ENCODE measurements at places on chromosomes 4 and X.

GRCh38 chr4:80803337-80803736 lies 227.2 kb upstream of the BMP3 start:
- DNase-seq: no peak

GRCh38 chr4:26879805-26880204 lies 19.2 kb downstream of the STIM2 start:
- DNase-seq: no peak

DNA sequence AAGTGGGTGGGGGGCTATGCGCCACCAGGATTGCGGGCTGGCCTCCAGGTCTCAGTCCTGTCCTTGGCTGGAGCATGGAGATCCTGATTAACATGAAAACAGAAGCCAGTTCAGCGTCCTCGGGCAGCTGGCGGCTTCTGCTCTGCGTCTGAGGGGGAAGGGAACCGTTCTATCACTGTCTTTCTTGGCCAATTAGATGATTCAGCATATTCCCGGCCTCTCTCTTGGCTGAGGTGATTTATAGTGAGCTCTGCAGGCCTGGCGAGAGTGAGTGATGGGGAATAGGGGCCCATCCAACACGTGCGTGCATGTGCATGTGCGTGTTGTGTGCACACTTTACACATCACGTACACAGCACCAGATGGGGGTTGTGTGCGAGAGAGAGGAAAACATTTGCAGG lies 145.8 kb upstream of the ATP6AP2 start:
- no peak for DNase-seq

DNA sequence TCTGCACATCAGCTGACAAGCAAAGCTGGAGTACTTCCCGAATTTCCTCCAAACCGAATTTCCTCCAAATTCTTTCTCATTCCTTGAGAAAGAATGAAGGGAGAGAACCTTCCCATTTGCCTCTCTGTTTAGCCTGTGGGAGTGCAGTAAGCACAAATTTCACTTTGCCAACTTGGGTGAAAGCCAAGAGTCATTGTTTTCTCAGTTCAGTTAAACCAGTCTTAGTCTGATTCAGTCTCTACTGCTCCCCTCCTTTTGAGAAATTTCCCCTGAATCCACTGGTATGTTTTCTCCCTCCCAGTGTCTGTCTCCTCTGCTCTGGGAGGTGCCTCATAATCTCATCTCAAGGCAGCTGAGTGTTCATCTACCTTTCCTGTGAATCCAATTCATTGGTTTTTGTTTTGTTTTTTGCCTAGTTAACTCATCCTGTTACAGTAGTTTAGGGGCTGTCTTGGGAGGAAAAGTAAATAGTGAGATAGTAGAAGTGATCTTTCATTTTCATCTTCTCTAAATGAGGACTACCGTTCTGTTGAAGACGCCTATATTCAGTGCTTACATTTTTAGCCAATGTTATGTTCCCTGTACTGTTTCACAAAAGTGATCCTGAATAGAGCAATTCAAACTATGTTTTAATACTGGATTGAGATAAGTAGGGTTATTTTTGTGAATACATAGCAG lies 49.0 kb downstream of the SYTL5 start:
- no peak for DNase-seq

DNA sequence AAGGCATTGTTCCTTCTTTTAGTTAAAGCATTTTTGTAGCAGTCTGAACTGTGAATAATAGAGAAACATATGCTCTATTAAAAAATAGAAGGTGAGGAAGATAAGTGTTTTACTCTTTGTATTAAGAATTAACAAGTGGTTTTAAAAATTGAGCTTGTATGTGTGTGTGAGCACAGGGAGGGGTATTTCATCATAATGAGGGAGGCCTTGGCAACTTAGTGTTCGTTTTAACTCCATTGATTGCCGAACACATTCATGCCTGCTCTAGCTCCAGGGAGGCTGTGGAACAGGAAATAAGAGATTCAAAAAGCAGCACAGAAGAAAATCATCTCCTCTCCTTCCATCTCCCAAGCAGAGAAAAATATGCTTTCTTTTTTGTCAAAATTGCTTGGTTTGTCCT lies 14.8 kb downstream of the SHROOM3 start:
- no peak for DNase-seq

DNA sequence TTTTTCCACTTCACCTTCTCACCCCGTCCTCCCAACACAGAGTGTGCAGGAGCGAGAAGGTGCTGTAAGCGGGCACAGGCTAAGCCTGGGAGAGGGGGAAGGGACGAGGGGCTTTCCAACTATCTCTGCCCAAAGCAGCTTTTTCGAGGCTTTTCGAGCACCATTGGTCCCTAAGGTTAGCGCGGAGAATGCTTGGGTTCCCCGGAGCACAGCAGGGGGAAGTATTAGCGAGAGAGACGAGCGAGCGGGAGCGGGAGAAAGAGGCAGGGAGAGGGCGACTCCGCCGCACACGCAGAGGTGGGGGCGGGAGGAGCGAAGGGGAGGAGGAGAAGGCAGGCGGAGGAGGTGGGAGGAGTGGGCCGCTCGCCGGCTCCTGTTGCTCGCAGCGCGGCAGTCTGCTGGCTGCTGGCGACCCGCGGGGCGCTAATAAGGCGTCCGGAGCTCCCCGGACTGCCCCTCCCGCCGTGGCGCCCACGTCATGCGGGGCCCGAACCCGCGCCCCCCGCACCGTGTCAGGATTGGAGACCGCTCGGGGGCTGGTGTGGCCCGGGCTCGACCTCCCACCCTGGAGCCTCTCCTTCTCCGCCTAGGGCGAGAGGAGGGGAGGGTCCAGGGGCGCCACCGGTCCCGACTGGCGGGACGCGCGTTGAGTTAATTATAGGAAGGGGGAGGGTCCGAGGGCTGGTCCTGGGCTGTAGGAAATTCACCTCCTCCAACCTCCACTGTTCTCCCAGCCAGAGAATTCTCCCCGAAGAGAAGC lies at the start of gene ADAMTS3:
Gene ADAMTS3, minus strand, starts transcription at position 263 of the 760 bp plus-strand sequence. CDS start 459 bp downstream, outside the sequence.
- peak; percentile 7 for DNase-seq

GRCh38 chrX:153934762-153935325 lies at the start of gene NAA10:
Gene NAA10 (minus strand): TSS chrX:153935037. CDS start chrX:153934904, 133 bp downstream.
- DNase-seq: peak; percentile 63

- no peak for DNase-seq
These were observed 19.7 kb downstream of the TBC1D14 start for GRCh38 chr4:6929339-6929811.

DNA sequence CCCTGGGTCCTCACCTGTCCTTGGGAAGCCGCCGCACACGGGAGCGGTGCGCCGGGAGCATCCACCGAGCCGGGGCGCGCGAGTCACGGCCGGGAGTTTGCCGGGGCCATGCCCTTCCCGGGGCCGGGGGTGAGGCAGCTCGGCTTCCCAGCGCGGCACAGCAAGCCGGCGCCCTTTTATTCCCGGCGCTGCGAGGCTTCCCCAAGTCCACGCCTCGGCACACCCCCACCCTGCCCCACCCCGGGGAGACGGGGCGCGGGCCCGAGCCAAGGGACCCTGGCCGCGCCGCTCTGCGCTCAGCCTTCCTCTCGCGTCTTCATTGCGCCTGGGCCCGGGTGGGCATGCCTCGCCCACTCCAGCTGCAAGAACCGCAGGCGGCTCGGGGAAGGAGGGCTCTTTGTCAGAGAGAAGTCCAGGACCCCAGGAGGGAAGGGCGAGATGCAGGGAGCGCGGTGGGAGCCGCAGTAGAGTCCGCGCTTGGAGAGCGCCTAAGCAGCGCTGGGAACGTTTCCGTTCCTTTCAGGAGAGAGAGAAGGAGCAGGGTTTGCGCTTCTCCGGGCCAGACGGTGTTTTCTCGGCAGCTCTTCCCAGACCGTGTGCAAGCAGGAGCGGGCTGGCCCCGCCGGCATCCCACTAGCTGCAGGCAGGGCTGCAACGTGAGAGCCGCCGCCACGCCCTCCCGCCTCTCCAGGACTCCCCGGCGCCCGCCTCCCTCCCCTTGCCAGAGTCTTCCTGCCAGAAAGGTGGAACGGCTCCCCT lies at the start of gene MXRA5:
Gene MXRA5, minus strand, starts transcription at position 152 of the 759 bp plus-strand sequence. CDS start 2,819 bp downstream, outside the sequence.
- DNase-seq: no peak

DNA sequence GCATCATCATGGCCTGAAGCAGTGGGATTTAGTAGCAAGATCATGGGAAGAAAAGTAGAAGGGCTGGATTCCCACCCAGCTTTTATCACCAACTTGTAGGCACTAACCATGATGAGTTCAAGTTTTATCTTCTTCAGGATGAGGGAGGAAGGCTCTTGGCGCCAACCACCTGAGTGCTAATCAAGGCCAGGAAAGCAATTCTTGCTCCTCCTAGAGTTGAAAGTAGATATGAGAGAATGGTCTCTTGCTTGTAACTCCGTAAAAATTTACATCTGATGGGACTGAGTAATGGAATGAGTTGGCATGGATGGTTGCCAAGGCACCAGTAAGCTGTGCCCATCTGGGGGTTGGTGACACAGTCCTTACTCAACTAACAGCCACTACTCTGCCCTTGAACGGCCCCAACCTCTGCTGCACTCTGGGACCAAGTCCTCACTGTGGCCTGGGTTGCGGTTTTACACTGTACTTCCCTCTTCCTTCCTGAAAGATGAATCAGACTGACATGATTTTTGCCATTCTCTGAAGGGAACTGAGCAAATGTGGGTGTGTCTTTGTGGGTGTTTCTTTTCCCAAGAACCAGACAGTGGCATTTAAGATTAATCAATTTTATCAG lies 39.4 kb upstream of the NDP start:
- peak; percentile 11 for DNase-seq

GRCh38 chr4:132063829-132064228 lies 1085.3 kb upstream of the PCDH10 start:
- no peak for DNase-seq

GRCh38 chrX:16946361-16946964 lies at the start of gene REPS2:
Gene REPS2 (plus strand): TSS chrX:16946658. CDS start chrX:16946862, 204 bp downstream.
- DNase-seq: peak; percentile 81

- peak; percentile 53 for DNase-seq
These were observed 123.6 kb upstream of the RBPJ start for GRCh38 chr4:26197018-26197779.

DNA sequence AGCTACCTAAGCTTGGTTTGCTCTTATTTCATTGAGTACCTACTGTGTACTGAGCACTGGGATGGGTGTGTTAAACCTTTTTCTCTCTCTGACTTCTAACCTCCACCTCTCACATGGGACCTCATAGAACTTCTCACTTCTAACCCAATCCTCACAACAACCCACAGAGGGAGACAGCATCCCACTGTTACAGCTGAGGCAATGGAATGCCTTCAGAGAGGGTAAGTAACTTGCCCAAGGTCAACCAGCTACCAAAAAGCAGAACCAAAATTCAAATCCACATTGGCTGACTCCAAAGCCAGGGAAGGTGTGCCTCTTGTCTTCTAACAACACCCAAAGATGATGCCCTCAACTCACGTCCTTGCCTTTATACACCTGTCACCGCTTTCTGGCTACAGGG lies 5.4 kb downstream of the SEL1L3 start:
- DNase-seq: no peak

DNA sequence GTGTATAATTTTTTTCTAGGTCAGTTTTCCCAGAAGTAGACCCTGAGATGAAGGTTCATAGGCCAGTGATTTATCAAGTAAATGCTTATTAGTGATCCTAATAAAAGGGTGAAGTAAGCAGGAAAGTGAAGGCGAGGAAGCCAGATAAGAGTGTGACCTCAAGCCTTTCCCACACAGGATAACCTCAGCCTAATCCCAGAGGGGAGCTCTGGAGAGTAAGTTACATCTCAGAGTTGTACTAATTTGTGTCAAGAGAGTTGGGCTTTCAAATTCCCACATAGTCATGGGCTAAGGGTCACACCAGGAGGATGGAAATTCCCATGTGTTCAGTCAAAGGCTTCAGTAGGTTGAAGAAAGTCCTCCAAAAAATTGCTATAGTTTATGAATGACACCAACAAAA lies 191.4 kb downstream of the ADGRA3 start:
- no peak for DNase-seq

- no peak for DNase-seq
These were observed 142.8 kb upstream of the EOLA2 start for GRCh38 chrX:150081076-150081475.

DNA sequence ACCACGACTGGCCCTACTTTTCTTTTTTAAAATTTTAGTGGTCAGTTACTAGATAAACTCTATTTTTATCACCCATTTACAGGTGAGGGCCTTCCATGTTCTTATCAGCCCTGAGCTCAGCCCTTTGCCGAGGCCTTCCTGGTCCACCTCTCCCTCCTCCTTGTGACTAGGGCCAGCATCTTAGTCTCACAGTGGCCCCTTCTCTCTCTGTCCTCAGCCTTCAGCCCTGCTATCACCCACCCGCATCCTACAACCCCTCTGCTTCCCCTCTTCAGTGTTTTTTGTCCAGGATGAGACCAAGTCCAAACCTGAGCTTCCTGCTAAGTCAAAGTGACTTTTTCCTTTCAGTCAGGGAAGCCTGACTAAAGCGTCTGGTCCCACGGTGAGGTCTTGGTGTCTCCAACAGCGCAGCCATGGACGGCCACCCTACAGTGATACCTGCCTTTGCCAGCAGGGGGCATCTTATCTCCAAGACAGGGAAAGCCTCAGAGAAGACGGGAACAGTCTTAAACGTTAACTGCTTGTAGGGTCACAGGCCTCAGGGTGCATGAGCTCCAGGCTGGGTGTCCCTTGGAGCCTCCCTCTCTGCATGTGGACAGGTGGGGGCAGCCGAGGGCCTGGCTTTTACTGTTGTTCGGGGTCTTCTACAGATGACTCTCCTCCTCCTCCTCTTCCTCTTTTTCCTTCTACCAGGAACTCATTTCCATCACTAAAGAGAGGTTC lies 11.7 kb upstream of the GAGE10 start:
- peak; percentile 71 for DNase-seq

DNA sequence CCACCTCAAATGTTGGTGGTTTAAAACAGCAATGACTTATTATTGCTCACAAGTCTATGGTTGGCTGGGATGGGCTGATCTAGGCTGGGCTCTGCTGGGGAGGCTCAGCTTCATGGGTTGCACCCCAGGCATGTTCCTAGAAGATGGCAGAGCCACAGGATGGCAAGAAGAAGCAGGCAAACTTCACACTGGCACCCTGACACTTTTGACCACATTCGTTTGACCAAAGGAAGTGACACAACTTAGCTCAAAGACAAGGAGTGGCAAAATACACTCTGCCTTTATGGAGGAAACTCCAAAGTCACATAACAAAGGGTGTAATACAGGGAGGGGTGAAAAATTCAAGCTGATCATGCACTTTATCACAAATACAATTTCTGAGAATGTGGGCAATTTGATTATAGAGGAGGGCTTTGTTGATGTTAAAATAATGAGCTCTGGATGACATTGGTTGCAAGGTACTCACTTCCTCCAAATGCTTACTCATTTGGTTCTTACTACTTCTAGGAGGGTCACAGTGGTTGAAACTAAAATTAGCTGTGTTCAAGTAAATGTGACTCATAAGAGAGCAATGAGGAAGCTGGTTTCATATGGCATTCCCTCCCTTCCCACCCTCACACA lies 249.2 kb upstream of the RPS6KA3 start:
- DNase-seq: peak; percentile 2

DNA sequence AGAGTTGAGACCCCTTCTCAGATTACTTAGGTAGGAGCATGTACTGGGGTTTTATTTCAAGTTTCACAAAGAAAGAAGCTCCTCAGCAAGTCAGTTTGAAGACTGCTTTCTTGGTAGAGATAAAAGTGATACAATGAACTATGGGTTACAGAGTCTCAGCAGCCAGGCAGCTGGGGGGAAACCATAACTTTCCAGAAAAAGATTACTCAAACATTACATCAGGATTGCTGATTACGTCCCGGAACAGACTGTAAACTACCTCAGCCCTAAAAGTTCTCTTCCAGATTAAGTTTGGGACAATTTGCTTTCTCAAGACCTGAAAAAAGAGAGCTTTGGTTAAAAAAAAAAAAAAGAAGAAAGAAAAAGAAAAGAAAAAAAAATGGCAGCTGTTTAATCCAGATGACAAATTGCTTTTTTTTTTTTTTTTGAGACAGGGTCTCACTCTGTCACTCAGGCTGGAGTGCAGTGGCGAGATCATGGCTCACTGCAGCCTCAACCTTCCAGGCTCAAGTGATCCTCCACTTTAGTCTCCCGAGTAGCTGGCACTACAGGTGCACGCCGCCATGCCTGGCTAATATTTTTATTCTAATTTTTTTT lies 16.6 kb downstream of the SAT1 start:
- DNase-seq: no peak

All from stimulated activated CD4-positive, alpha-beta T cell treated with anti-CD3 and anti-CD28 coated beads, Interleukin-4, amount 100 ng/mL, for 1 hour (primary cell).